ENCODE measurements at places on chromosomes 3 and 15.

DNA sequence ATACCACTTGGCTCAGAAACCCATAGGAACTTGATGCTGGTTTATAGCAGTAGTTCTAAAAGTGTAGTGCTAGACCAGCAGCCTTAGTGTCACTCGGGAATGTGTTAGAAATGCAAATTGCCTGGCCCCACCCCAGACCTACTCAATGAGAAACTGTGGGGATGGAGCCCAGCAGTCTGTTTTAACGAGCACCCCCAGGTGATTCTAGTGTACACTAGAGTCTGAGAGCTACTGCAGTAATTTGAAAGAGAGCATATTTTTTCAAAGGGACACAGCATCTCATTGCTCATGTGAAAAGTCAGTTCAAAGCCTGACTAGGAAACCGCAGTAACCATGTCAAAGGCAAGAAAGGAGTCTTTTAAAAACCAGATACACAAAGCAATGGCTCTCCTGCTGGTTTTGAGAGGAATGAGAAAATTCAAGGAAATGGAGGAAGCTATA is 313.4 kb downstream of the SQOR start:
- no peak for DNase-seq

GRCh38 chr3:155995525-155996370 is 124.6 kb upstream of the KCNAB1 start:
- DNase-seq: peak; percentile 48

GRCh38 chr15:25242957-25243799 is 195.6 kb downstream of the UBE3A start:
- DNase-seq: no peak

DNA sequence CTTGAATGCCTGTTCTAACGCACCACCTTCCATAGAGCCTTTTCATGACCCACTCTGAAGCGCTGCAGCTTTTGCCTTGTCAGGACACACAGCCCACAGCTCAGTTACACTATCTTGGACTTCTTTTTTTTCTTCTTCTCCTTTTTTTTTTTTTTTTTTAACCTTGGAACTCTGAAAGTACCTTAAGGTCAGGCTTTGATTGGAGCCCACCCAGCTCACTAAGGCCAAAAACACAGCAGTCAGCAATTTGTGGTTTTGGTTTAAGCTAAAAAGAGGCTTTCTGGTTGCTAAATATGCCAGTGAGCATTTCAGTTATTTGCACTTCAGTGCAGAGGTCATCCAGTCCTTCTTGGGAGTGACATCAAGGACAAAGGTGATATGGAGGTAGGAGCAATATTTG is 1.7 kb downstream of the SLC25A20 start:
- DNase-seq: no peak

DNA sequence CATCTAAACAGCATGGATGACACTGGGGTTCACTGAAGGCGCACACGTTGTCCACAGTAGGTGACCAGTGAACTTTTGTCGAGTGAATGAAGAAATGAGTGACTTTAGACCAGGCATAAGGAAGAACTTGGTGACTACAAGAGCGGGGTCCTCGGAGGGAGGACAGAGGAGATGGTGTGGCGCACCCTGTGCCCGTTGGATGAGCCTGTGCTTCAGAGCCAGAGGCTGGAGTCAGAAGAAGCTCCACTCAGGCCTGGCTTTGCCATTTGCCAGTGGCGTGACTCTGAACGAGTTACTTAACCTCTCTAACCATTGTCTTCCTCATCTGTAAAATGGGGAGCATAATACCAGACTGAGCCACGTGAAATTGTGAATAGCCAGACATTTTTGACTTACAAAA is 42.2 kb downstream of the MUC4 start:
- DNase-seq: no peak

- DNase-seq: no peak
Measured at GRCh38 chr3:81242871-81243270, 518.6 kb downstream of the GBE1 start.

DNA sequence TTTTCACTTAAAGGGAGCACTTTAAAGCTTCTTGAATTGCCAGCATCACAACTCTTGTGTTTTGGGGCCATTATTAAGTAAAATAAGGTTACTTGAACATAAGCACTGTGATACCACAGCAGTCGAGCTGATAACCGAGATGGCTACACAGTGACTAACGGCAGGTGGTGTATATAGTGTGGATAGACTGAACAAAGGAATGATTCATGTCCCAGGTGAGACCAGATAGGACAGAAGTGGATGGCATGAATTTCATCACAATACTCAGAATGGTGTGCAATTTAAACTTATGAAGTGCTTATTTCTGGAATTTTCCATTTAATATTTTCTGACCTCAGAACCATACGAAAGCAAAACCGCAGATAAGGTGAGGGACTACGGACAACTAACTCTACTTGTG is 40.2 kb downstream of the PBRM1 start:
- no peak for DNase-seq

DNA sequence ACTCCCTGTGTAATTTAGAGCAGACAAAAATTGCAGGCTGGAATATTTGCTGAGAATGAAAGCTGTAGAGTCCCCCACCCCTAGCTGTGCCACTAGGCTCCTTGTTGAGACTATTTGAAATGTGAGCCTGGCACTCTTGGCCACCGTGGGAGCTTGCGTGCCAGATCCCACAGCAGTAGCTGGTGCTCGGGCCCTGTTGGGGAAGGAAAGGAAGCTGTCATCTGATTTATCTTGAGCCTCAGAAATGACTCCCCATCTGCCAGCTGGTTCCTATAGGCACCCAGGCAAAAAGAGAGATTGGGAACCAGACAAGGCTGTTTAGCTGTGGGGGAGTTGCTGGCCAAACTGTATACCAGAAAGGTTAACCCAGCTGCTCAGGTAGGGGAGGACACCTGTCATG is 23.4 kb upstream of the CLEC3B start:
- DNase-seq: no peak

DNA sequence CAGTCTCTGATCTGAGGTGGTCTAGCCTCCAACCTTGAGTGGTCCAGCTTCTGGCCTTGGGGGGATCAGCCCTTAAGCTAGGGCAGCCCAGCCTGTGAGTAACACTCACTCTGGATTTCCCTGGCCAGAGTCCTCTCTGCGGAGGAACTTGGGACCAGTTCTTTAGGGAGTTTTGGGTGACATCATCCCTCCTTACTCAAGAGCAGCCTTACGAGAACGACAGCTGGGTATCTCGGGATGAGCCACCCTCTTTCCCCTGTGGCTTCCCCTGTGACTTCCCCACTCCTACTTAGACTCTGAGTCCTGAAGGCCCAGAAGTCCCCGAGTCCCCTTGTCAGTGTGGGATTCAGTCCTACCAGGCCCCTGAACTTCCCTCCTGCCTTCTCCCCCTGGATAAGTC is 10.2 kb upstream of the PLXND1 start:
- no peak for DNase-seq

DNA sequence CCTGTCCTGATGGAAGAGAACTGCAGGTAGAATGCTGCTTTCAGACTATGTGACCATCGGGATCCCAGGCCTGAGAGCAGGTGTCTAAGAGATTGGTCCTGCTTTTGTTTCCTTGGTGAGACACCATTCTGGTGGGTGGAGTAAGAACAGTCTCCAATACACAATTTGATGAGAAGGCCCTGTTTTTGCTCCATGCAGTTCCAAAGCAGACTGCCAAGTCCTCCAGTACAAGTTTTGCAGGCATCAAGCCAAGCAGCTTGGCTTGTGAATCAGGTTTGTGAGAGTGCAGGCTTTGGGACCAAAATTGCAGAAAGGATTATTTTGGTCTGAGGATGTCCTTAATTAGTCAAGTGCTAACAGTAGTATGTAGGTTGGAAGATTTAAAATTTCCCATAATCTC is 381.6 kb downstream of the FOXP1 start:
- no peak for DNase-seq

- DNase-seq: peak; percentile 7
Measured at GRCh38 chr3:146227486-146227885, 23.4 kb downstream of the PLSCR4 start.

GRCh38 chr3:113573728-113574127 is 41.4 kb downstream of the SIDT1 start:
- no peak for DNase-seq

- no peak for DNase-seq
Measured at GRCh38 chr15:43871835-43872234, 45.0 kb downstream of the WDR76 start.

- DNase-seq: no peak
Measured at GRCh38 chr3:4963669-4964570, 15.3 kb upstream of the BHLHE40 start.

DNA sequence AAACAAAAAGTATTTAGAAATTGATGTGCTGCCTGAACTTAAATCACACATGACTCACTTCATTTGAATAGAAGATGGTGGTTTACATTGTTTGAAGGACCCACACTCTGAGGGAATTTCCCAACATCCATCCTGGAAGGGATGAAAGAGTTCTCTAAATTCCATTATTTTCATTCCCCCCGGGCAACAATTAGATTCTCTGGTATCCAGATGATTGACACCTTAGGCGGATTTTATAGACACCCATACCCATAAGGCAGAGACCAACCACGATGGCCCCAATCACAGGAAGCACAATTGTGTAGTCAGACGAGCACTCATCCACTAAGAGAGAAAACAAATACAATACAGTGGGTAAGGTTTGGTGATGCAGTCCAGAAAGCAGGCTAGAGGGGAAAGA is 24.6 kb upstream of the MCCC1 start:
- DNase-seq: no peak

GRCh38 chr15:37682304-37682703 is 252.1 kb upstream of the TMCO5A start:
- DNase-seq: peak; percentile 7

- DNase-seq: no peak
Measured at GRCh38 chr3:59482684-59483083, 432.9 kb upstream of the CFAP20DC start.

GRCh38 chr3:49523756-49524747 is 30.2 kb upstream of the BSN start:
- no peak for DNase-seq

DNA sequence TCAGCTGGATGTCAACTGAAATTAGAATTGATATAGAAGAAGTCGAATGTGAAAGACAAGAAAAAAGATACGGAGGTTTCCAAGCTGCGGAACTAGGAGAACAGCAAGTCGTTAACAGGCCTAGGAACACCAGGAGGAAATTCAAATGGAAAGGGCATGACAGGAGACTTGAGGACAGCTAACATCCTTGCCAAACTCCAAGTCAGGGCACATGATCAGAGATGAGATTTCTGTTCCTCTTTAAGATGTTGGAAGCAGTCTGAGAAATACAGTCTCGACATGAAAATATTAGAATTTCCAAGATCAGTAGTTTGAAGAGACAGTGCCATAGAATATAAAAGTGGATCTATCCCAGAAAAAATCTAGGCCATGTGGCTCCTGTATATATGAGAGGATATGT is 5.0 kb downstream of the MYO5A start:
- DNase-seq: no peak

DNA sequence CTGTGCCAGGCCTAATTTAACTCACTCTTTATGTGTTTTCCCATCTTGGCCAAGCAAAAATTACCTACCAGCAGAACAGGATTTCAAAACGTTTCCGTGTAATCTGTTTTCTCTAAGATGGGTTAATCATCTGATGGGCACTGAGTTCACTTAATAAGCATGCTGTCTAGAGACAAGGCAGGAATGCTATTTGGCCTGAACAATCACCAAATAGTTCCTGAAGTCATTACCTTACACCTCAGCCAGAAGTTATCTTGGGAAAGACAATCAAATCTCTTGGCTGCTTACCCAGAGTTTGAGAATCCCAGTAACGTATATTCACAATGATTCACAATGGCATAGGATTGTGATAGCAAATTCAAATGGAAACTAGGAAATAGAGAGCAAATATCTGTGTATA is 779.1 kb downstream of the CADM2 start:
- DNase-seq: no peak

- DNase-seq: peak; percentile 54
Measured at GRCh38 chr15:90645873-90646575, 71.1 kb upstream of the BLM start.

DNA sequence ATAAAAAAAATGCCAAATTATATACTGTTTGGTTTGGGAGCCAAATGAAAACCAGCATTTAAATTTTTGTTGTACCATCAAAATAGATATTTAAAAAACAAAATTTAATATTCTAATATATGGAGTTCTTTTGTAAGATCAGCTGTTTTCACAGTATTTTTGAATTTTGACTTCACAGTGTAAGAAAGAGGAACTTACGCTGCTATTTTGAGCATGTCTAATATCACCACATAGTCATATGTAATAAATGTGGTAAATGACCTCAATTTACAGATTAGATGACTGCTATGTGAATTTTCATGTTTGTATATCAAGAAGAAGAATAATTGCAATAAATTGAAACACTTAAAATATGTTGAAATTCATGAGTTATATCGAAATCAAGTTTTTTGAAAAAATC is 189.6 kb downstream of the ARRDC4 start:
- no peak for DNase-seq

- no peak for DNase-seq
Measured at GRCh38 chr3:71863563-71864190, 78.7 kb upstream of the PROK2 start.

- peak; percentile 29 for DNase-seq
Measured at GRCh38 chr15:67707520-67708283, 117.6 kb upstream of the SKOR1 start.

GRCh38 chr15:43286074-43286473 is 19.3 kb upstream of the TGM5 start:
- DNase-seq: no peak

DNA sequence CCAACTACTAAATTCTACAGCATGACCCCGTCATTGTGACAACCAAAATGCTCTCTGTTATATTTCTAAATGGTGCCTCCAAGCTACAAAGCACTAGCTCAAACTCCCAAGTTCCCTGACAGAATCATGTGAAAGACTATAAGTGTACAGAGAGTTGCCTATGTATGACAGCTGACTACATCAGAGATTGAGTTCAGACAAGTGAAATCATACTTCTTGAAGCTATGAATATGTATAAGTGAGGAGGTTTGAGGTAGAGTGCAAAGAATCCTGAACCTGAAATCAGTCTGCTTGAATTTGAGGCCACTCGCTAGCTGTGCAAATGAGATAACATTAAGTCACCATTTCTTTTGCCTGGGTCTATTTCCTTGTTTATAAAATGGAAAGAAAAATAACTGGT is 63.9 kb upstream of the TP63 start:
- no peak for DNase-seq

DNA sequence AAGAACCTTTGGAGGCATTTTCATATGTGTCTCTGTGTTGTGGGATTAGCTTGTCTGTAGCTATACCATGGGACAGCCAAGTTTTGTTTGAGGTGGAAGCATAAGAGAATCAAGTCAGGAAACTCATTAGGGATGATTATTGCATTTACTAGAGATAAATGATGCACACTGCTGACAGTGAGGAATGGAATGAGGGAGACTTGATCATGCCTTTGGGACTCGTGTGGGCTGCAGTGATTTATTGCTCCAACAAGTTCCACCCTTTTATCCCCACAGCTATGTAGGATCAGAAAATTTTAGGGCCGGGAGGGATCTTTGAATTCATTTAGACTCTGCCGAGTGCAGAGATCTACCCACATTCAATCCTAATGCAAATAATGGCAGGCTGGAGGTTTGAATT is 16.3 kb downstream of the ZNF385D start:
- no peak for DNase-seq

GRCh38 chr15:68504681-68505170 is 72.8 kb upstream of the ITGA11 start:
- DNase-seq: peak; percentile 9

GRCh38 chr3:63508305-63508704 is 144.2 kb upstream of the SNTN start:
- DNase-seq: no peak
